PC-3 (cell line): ENCODE measurements at places on chromosomes 1 and 21. TPM values are rescaled to one million over a fixed set of nuclear protein-coding genes. Genes with fewer than 3 reads are reported as not detected.
A peak's percentile ranks its signal among the peaks of the same experiment; 100 is the strongest.

Gene OR2T2
- not detected in 2 replicates for total RNA-seq

Gene NECAP2
- 65.0 and 70.0 TPM in 2 replicates for total RNA-seq

Gene SERPINC1
- total RNA-seq, result not detected in 2 replicates

- H3K27me3 ChIP-seq, result no peaks in the 10 kb centered on the region
- no peak overlapping the region for H3K27ac ChIP-seq
Measured at GRCh38 chr1:10014016-10014415, 17.0 kb downstream of the RBP7 start.

DNA sequence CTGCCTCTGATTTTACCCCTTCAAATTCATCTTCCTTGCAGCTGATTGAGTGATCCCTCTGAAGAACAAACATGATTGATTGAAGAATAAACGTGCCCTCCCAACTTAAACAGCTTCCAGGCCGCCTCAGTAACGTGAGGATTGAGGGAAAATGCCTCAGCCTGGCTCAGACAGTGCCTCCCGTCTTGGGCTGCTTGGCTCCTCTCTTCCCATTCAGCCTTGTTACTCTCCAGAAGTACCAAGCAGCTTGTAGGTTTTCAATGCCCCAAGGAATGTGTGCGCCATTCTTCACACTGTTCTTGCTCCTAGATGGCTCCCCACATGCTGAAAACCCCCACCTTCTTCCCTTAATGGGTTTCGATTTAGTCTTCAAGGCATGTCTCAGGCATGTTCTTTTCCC is 51.8 kb downstream of the ST6GALNAC5 start:
- DNase-seq, result no peak
- no peak overlapping the region for H3K4me3 ChIP-seq
- no peaks in the 10 kb centered on the region for H3K27me3 ChIP-seq
- H3K27ac ChIP-seq, result no peak overlapping the region

DNA sequence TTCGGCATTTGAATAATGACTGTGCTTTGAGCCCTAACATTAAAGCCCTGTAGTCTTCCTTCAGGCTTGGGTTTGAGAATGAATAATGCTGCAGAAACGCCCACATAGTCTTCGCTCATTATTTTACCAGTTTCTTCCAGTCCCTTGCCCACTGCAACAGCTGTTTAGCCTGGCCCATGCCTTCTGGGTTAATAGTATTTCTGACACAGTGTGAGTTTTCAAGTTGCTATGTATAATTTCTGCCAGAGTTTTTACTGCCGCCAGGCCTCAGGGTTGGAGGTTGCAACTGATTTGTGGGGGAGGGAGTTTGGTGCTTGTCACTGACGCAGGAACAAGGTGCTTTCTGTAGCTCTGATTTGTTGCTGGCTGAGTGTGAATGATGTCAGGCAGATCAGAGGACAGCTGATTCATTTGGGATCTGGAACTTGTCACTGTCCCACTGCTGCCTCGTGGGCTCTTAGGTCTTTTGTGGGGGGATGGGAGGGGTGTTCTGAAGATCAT is 109.8 kb downstream of the MAST2 start:
- H3K4me1 ChIP-seq, result no peaks in the 10 kb centered on the region
- H3K27ac ChIP-seq, result no peak overlapping the region
- H3K4me3 ChIP-seq, result no peak overlapping the region
- no peaks in the 10 kb centered on the region for H3K36me3 ChIP-seq

DNA sequence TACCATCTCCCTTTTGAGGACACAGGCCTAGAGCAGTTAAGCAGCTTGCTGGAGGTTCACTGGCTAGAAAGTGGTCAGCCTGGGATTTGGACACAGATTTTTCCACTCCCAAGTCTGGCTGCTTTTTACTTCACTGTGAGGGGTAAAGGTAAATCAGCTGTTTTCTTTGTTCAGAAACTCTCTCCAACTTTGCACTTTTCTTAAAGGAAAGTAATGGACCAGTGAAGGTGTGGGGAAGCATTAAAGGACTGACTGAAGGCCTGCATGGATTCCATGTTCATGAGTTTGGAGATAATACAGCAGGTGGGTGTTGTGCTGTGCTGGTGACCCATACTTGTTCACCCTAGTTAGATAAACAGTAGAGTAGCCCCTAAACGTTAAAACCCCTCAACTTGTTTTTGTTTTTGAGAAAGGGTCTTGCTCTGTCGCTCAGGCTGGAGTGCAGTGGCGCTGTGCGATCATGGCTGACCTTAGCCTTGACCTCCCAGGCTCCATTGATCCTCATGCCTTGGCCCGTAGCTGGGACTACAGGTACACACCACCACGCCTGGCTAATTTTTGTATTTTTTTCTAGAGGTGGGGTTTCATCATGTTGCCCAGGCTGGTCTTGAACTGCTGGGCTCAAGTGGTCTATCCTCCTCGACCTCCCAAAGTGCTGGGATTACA is 4.2 kb downstream of the SOD1 start:
- H3K27ac ChIP-seq, result no peak overlapping the region
- H3K4me3 ChIP-seq, result no peak overlapping the region
- H3K27me3 ChIP-seq, result no peaks in the 10 kb centered on the region
- H3K4me1 ChIP-seq, result peaks cover 20% of the 10 kb centered on the region
- no peak for DNase-seq

DNA sequence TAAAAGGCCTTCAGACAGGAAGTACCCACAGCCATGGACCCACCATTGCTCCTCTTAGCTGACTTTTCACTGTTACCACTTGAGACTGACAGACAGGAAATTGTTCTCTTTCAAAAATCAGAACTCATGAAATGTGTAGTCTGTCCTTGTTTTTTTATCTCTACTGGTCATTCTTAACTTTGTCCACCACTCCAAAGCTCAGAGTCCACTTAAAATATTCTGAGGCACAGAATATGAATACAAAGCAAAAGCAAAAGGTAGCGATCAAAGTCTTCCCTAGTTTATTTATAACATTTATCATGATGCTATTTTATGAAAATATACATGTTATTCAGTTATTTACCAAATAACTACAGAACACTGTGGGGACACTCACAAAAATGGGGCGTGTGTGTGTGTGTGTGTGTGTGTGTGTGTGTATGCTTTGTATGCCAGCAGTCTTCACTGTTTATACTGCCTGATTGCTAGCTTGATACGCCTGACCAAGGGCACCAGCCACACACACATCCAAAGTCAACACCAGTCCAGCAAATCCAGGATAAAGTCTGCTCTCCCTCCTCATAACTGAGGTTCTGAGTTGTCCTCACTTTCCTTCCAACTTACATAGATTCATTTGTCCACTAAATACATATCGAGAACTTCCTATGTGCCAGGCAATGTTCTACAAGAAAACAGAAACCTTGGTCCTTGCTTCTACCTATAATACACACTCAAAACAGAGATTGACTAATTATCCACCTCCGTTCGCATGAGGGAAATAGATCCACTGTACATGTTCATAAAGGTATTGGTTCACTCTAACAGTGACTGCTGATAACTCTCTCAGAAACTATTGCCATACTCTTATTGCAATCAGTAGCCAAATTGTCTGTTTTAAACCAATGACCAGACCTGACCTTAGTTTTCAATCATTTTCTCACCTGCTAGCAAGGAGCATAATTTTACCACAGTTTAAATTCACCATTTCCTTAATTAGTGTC is 79.4 kb downstream of the ERICH3 start:
- no peaks in the 10 kb centered on the region for H3K4me1 ChIP-seq
- DNase-seq, result no peak
- no peak overlapping the region for H3K27ac ChIP-seq

DNA sequence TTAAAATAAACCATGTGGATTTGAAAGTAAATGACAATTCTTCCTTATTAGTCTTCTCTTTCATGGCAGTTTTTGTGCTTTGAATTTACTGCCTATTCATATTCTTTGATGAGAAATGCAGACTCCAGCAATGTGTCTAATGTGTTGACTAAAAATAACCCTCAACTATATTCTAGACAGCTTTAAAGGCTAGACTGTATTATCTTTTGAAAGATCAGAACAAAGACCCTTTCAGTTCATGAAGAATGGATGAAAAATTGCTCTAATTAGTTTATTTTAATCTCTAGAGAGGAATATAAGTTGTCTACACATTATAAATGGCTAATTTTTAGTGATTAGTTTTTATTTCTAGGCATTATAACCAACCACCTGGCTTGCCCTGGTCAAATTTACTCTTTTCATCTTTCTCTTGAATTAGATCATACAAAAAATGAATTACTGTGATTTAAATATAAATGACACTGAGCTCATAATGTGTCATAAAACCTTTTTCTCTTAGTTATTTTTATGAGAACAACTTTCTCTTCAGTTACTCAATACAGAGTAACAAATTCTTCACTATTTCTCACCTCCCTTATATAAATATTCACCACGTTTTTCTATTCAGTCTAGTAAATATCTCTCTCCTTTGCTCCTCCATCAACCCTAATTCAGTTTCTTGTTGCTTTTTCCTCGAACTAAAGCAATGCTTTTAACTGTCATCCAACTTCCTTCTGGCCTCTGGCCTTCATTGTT is 428.5 kb upstream of the TMPRSS15 start:
- peaks cover 18% of the 10 kb centered on the region for H3K4me1 ChIP-seq
- no peaks in the 10 kb centered on the region for H3K27me3 ChIP-seq
- H3K4me3 ChIP-seq, result no peak overlapping the region; the same call in 1 of the 2 replicates

DNA sequence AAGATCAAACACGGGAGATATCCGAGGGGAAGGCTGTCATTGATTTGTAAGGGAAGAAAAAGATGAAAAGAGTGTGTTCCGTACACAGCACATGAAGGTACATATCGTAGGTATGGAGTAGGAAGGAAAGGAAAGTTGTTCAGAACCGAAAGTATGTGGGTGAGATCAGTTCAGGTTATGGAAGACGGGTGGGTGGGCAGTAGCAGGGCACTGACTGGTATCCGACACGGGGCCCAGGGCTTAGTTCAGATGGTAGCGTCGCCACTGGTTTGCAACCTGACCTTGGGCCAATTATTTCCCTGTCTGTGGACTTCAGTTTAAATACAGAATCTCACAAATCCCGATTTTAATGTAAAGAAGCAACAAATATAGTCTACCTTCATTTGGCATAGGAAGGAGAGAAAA is 27.8 kb upstream of the A3GALT2 start:
- H3K27me3 ChIP-seq, result no peaks in the 10 kb centered on the region
- H3K4me3 ChIP-seq, result peak overlapping the region; percentile 97
- peak overlapping the region; percentile 94 for H3K27ac ChIP-seq
- peaks cover 38% of the 10 kb centered on the region for H3K36me3 ChIP-seq
